ENCODE measurements at places on chromosomes 4 and X. TPM values are rescaled to one million over a fixed set of nuclear protein-coding genes. Genes with fewer than 3 reads are reported as not detected.

The MAGEC3 gene
- not detected for total RNA-seq

The TRIM75 gene
- total RNA-seq, result not detected

The SPINK2 gene
- total RNA-seq, result 0.35 TPM

The GPRIN3 gene
- total RNA-seq, result 10.6 TPM

The PAGE5 gene
- total RNA-seq, result 0.90 TPM

The SPARCL1 gene
- total RNA-seq, result 0.49 TPM

The IL1RAPL2 gene
- total RNA-seq, result not detected

The BEX1 gene
- total RNA-seq, result 1.2 TPM

The RNF212 gene
- 0.79 TPM for total RNA-seq

The NPY1R gene
- total RNA-seq, result not detected

All from activated T-cell treated with anti-CD3 and anti-CD28 coated beads, Interleukin-2, amount 50 U/mL, for 4 hours (primary cell).